ENCODE measurements at places on chromosomes 1 and 21.
A peak's percentile ranks its signal among the peaks of the same experiment; 100 is the strongest.

DNA sequence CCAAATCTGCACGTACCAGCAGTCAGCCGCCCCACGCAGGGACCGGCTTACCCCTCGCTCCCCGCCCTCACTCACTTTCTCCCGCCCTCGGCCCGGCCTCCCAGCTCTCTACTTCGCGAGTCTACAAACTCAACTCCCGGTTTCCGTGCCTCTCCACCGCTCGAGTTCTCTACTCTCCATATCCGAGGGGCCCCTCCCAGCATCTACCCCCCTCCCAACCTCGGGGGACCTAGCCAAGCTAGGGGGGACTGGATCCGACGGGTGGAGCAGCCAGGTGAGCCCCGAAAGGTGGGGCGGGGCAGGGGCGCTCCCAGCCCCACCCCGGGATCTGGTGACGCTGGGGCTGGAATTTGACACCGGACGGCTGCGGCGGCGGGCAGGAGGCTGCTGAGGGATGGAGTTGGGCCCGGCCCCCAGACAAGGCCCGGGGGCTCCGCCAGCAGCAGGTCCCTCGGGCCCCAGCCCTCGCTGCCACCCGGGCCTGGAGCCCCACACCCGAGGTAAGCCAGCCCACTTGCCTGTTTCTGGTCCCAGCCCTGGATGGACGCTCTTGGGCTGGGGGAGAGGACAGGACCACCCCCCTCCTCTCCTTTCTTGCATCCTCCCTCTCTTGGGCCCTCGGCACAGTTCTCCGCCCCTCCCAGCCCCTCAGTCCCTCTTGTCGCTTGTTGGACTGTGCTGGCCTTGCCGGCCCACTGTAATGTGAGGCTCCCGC, at the start of gene ARTN:
Gene ARTN, plus strand, starts transcription at position 416 of the 715 bp plus-strand sequence. CDS start 1,856 bp downstream, outside the sequence.
- DNase-seq: peak; percentile 81

DNA sequence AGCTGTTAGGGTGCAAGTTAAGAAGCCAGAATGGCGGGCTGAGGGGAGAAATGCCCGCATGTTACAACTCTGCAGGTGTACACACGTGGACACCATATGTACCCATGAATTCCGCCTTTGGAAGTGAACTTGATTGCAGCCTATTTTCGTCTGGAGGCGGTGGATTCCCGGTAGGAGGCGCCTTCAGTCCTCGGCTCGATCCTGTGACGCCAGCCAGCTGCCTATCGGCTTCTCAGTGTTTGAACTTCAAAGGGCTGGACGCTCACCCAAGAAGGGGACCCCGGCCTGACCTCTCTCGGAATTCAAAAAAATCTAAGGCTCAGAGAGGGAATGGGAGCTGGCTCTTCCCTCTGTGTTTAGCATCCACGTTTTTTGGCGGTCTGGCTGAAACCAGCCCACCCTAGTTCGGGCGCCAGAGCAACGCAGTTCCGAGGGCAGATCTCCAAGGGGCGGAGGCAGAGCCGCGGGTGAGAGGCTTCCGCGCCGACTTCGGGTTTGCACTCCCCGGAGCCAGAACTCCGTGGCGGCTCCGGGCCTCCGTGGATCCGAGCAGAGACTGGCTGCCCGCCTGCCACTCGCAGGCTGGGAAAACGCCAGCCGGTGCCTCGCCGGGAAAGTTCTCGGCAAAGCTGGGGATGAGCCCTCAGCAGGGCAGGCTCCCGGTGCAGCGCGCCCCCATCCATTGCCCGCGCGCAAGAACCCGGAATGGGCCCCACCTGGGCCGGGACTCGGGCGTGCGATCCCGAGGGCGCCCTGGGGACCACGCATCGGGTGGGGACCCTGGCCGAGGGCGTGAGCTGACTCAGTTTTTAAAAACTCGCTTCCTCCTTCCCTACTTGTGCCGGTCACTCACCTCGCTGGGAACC, 996 bp upstream of the TMEM51 start:
- peak; percentile 75 for DNase-seq

- DNase-seq: no peak
Measured at GRCh38 chr1:239125893-239126292, 260.5 kb upstream of the CHRM3 start.

DNA sequence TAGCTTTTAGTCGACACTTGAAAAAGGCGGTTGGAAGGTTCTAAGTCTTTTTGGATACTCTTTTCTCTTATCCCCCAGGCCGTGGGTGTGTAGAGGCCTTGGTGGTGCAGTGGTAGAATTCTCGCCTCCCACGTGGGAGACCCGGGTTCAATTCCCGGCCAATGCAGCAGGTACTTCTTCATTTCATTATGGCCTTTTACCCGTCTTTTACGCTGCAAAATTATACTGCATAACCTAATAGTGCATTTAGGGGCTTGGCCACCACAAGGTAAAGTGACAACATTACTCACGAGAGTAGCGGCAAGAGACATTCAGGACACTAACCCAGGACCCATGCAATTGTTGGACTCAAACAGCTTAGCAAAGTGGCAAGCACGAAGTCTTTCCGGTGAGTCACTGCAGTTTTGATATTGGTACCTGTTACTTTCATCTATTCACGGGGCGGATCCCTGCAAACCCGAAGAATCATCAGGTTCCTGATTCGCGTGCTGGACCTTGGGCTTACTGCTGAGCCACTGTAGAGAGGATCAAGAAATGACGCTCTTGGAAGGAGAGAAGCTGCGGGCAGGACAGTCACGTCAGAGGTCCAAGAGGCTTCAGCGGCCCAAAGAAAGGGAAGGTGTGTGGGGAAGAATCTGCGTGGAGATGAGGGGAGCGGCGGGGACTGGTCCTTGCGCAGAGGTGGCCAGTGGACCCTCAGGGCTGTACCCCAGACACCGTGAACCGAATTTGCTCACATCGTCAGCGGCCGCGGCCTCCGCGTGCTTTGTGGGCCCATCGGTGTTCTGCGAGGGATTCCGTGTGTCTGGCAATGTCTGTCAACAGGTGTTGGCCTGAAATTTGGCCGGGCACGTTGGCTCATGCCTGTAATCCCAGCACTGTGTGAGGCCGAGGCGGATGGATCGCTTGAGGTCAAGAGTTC, 12.9 kb upstream of the RNU1-4 start:
- DNase-seq: peak; percentile 57

DNA sequence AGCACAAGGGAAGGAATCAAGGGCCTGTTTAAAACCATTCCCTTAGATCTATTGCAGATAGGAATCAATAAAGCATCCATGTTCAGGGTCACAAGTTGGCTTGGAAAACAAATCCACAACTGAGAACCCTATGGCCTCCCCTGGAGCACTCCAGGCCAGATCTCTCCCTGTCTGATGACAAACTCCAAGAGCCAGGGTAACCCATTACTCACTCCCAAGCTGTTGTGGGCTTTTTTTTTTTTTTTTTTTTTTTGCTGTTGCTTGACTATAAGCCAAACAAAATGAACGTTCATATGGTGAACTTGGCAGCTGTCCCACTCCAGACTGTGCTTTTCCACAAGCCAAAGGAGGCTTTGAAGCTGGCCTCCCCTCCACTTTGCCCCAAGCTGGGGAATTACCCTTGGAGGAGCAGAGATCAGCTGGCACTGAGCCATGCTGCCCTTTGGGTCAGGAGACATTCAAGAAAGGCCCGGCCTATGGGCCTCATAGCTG, 35.7 kb upstream of the VAV3 start:
- DNase-seq: no peak

DNA sequence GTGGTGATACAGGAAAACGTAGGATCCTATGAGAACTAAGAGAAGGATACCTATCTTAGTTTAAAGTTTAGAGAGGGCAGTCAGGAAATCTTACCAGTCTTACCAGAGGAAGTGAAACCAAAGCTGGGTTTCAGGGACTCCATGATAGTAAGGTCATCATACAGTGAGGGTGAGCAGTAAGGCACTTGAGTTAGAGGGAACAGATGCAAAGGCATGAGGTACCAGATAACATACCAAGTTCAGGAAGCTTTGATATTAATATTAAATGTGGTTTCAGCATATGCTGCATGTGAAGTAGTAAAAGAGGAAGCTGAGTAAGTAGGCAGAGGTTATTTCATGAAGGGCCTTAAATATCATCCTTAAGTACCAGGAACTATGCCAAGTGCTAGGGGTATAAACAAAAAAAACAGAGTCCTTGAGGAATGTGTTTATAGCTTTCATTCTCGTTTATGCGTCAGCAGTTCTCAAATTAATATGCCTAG, 16.9 kb downstream of the ATG4C start:
- DNase-seq: no peak

DNA sequence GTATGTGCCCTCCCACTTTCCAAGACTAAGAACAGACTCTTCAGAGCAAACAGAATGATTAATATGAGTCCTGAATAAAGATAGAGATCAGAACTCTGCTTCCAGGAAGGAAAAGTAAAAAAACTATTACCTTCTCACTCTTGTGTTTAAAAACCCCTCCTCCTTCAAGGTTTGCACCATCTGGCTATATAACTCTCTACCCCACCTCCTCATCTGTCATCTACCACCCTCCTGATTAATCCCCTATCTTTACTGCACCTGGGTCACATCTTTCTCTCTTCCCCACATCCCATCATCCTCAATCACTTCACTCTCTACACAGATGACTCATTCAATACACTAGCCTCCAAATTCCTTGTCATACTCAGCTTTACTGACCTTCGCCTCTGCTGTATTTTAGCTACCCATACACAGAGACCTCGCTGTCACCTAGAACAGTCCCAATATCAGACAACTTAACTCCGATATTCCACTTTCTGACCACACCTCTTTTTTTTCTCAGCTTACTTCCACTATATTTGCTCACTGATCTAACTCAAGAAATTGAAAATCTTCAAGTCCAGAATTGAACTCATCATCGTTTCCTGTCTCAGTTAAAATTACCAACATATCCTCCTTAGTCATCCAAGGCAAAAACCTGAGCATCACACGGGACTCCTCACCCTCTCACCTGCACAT, 3.7 kb downstream of the SCMH1 start:
- no peak for DNase-seq

GRCh38 chr1:233945573-233945972, 41.1 kb downstream of the SLC35F3 start:
- no peak for DNase-seq

DNA sequence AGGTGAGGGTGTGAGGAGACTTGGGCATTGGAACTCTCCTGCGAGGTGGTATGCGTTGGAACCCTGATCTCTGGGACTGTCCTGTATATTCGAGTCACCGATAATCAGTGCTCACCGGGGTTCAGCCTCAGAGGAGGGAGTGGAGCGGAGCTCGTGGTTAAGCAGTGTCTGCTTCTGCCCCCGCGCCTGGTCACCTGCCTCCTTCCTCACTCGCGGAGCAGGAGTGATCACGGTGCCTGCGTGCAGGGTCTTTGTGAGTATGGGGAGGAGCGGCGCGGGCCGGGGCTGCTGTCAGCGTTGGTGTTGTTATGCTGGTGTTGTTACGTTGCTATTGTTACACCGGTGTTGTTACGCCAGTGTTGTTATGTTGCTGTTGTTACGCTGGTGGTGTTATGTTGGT, 23.3 kb downstream of the H6PD start:
- DNase-seq: no peak

DNA sequence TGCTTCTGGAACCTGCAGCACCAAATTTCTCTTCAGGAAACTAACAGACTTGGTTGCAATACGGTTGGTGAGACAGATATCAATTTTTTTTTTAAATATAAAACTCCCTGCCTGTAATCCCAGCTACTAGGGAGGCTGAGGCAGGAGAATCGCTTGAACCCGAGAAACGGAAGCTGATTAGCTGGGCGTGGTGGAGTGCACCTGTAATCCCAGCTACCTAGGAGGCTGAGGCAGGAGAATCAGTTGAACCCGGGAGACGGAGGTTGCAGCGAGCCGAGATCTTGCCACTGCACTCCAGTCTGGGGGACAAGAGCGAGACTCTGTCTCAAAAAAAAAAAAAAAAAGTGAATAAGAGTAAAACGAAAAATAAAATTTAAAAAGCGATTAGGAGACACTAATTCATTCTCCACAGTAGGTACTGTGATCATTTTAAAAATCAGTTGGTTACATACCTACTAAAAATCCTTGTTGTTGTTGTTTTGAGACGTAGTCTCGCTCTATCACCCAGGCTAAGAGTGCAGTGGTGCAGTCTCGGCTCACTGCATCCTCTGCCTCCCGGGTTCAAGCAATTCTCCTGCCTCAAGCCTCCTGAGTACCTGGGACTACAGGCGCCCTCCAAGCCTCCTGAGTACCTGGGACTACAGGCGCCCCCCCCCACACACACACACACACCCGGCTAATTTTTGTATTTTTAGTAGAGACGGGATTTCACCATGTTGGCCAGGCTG, 796 bp upstream of the RBM8A start:
- DNase-seq: no peak

DNA sequence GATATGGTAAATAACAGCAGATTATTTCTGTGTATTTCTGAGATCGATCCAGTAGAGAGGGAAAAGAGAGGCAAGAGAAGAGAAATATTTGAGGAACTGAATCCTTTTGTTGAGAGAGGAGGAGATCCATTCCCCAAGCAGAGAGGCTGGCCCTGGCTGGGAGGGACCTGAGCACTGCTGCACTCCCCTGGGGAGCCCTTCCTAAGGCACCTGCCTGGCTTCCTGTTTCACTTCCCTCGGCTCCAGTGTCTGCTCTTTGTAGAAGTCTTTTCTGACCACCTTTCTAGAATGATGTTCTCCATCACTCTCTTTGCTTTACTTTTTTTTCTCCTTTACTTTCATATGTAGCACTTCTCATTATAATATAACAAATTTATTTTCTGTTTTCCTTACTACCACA, 42.3 kb upstream of the SLC6A9 start:
- no peak for DNase-seq

DNA sequence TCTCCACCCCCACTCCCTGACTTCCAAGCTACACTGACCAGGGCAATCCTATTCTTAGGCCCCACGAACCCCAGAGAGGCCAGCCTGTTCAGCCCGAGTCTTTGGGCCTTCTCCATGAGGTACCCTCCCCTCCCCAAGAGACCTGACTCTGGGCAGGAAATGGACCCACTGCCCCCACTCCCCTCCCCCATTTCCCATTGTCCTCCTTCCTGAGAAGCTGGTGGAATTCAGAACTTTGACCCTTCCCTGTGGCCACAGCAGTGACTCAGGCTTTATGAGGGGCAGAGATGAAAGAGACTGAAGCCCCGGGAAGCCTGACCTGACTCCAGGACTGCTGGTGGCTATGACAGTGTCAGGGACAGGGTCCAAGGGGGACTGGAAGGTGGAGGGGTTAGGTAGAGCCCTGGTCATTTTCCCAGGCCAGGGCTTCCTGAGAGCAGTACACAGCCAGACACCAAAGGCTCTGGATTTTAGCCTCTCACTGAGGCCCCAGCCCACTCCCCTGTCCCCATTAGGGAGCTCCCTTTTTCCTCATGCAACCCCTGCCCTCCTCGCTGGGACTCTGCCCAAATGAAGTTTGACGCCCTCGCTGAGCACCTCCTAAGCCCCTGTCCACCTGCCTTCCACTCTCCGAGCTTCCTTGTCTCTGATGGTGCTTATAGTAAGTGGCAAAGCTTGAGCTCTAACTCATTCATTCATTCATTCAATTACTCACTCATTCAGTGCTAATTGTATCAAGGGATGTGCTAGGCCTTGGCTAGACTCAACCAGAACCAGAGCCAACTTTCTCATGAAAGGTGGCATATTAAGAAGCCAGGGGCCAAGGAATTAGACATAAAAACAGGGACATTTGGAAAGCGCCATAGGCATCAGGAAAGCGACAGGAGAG, 3.0 kb downstream of the CRYBG2 start:
- DNase-seq: peak; percentile 56

Measured in neural progenitor cell (in vitro differentiated cells).